PC-9 (cell line): ENCODE measurements at places on chromosomes 1 and 21. TPM values are rescaled to one million over a fixed set of nuclear protein-coding genes. Genes with fewer than 3 reads are reported as not detected.
A peak's percentile ranks its signal among the peaks of the same experiment; 100 is the strongest.

- no peak for DNase-seq
Observed at GRCh38 chr21:36747815-36748383, 49.0 kb downstream of the SIM2 start.

GRCh38 chr21:21860888-21861287 lies 862.7 kb downstream of the NCAM2 start:
- DNase-seq = no peak

DNA sequence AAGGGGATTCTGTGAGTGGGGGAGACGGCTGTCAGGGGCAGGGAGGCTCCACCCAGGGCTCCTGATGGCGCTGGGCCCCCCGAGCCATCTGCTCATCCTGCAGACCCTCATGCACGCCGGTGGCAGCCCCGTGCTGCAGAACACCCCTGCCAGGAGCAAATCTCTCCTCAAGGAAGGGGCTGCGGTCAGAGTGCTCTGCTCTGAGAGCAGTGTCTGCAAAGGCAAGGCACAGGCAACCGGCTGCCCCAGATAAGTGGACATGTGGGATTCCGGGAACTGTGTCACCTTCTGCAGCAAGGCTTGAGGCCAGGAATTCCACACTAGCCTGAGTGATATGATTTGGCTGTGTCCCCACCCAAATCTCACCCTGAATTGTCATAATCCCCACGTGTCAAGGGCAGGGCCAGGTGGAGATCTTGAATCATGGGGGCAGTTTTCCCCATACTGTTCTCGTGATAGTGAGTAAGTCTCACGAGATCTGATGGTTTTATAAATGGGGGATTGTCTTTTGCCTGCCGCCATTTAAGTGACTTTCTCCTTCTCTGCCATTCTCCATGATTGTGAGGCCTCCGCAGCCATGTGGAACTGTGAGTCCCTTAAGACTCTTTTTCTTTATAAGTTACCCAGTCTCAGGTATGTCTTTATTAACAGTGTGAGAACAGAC lies 101.0 kb downstream of the PDE9A start:
- no peak for DNase-seq

GRCh38 chr1:150551051-150551783 lies 2.0 kb downstream of the ADAMTSL4 start:
- DNase-seq = no peak

- no peak for DNase-seq
Observed at GRCh38 chr1:100927276-100927675, 31.4 kb downstream of the SLC30A7 start.

DNA sequence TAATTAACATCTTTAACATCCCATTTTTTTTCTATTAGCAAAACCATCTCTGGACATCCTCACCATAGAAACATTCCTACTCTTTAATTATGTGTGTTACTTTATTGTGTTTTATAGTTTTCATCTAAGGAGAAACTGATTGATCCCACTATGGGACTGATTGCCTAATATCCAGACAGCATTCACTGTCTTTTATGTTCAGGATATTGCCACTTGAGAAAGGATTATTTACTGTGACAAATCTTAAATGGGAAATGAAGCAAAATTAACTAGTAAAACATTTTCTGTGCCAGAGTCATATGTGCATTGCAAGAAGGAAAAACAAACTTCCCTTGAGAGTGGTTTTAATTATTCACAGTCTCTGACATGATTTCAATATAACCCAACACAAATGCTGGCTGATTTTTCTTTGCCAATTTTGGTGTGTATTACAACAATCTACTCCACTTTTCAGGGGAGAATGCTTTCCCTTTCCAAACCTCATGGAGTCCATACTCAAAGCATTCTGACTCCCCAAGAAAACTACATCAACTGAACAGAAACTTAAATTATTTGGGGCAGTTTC lies 15.8 kb upstream of the RGS13 start:
- DNase-seq = no peak

DNA sequence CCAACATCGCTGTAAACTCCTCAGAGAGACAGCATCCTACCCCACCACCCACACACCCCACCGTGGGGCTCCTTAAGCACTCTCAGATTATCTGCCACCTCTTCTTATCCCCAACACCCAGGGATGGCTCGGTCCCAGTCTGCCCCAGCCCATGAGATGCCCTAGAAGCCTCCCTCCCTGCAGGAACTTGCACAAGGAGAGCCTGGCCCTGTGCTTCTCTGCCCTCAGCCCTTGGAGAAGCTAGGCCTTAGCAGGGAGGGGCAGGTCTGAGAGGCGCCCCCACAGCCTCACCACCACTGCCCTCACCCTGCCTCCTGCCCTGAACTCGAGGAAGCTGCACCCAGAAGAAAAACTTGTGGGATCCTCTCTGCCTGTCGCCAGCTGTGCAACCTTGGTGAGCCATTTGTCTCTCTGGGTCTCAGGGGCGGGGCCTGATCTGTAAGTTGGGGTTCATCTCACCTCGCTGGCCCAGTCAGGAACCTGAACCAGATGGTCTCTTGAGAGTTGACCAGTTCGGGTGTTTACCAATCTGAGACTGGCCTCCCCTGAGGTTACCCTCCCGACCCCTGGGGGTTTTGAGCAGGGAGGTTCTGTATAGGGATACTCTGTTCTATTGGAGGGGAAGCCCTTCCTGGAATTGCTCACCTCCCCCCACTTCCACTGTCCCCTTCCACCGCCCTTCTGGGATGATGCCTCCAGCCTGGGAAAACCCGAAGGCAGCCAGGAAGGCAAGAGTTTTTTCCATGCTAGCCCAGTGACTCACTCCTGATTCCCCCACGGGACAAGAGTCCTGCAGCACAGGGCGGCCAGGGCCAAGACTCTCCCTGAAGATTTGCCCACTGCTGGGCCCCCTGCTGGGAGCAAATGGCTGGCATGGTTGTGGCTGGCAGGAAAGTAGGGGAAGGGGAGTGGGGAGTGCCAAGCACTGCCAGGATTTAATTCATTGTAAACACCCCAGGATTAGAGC lies at the start of gene S100A3:
Gene S100A3, minus strand, starts transcription at position 537 of the 967 bp plus-strand sequence. CDS start 773 bp downstream, outside the sequence.
- peak; percentile 62 for DNase-seq

- no peak for DNase-seq
Observed at GRCh38 chr1:88983791-88984559, 8.5 kb downstream of the KYAT3 start.

DNA sequence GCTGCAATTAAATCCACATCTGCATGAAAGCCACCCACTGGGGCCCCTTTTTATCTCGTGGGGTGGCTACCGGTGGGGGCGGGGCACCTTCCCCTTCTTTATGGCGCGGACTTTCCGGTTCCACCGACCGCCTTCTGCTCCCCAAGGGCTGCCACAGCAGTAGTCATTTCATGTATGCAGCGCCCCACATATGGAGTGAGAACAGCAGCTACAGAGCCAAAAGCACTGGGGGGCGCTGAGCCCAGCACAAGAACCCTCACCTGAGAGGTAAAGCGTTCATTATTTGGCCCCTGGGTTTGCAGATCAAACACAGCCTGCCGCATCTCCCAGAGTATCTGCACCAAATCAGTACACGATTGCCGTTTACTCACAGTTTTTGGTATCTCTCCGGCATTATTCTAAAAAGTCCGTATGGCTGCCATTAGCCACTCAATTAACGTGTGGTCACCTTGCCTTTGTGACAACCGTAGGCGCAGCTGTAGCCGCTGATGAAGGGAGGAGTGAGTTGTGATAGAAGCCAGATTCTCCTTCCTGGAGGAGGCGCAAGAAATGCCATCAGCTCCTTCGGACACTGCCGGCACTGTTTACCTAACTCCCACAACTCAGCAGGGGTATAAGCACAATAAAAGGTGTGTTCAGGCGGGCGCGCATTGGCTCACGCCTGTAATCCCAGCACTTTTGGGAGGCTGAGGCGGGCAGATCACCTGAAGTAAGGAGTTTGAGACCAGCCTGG lies 30.4 kb upstream of the CR2 start:
- DNase-seq = no peak

DNA sequence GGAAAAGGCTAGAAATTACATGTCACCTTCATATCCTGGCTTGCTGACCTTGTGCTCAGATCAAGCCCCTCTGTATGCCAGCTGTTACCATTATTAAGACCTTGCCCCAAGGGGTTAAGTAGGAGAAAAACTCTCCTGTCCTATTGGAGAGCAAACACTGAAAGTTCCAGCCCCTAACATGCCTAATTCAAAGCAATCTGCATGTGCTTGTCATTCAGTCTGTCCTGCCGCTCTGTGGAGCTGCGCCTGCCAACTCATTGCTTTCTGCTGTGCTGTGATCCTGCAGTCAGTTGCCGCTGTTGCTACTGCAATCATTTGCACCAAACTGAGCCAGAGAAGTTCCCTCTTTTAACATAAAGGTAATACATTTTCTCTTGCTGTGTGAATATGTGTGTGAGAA lies 113.4 kb downstream of the DISP1 start:
- no peak for DNase-seq

- no peak for DNase-seq
Observed at GRCh38 chr1:42085596-42085995, 67.6 kb upstream of the GUCA2B start.

GRCh38 chr1:101728029-101728428 lies 268.7 kb downstream of the OLFM3 start:
- no peak for DNase-seq

GRCh38 chr1:30759718-30760281 lies 2.2 kb upstream of the LAPTM5 start:
- no peak for DNase-seq

DNA sequence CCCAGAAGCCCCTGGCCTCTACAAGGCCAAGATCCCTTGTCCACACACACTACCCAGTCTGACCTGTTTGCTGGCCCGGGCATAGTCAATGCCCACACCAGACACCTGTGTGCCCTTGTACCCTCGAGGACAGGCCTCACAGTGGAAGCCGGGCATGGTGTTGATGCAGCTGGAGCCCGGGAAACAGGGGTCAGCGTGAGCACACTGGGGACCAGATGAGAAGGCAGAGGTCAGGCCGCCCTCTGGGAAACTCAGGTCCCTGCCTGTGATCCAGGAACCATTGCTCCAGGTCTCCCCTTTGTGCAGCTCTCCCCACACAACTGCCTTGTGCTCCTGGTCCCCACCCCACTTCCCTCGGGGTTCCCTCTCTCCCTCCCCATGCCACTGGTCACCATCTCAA lies 5.5 kb downstream of the THBS3 start:
- DNase-seq = no peak

DNA sequence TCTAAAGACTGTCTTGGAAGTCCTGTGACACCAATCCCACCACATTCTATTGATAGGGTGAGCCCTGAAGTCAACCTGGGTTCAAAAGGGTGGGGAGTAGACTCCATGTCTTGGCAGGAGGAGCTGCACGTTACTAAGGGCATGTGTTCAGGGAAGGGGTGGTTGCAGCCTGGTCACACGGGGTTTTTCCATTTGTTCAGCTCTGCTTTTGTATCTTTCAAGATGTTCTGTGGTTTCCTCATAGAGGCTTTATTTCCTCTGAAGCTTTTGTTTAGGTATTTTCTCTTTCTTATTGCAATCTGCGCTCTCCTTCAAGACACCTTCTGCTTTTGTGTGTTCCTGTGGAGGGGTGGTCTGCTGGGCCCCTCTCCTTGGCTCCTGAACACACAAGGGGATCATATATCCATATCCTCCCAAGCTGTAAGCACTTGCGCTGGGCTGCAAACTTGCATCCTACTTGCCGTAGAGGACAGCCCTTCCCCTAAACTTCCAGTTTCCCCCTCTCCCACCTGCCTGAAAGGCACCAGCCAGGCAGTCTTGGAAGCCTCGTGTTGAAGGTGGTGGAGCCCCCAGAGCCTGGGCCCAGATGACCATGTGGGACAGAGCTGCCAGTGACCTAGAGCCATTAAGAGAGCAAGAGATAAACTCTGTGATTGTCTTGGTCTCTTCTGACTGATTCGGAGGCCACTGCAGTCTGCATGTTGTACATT lies 62.5 kb upstream of the TRAPPC10 start:
- no peak for DNase-seq

DNA sequence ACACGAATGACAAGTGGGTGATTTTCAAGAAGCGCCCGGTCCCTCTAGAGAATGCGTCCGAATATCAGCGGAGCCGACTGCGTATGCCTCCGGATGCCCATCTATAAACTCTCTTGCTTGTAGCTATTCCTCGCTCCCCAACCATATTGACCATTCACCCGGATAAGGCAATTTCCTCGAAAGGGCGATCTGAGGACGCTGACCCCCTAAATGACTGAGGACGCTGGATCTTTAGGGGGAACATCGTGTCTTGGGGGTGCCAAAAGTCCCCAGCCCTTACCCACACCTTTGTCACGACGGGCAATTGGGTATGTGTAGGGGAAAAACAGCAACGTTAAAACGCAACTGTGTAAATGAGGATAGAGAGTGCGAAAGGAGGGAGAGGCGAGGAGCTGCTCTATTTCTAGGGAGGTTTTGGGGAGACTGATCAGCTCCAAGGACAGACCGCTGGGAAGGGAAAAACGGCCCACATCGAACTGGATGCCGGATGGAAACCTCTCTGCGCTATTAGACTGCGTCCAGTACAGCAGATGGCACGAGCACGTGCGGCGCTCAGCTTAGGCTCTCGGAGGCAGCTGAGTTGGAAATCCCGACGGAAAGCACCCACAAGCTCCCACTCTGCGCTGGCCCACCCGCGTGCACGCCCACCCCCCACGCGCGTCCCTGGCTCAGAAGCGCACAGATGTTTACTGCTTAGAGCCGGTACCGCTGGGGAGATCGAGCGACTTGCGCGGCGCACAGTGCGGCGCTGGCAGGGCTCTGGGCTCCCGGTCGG lies 2.9 kb upstream of the PRRX1 start:
- no peak for DNase-seq

DNA sequence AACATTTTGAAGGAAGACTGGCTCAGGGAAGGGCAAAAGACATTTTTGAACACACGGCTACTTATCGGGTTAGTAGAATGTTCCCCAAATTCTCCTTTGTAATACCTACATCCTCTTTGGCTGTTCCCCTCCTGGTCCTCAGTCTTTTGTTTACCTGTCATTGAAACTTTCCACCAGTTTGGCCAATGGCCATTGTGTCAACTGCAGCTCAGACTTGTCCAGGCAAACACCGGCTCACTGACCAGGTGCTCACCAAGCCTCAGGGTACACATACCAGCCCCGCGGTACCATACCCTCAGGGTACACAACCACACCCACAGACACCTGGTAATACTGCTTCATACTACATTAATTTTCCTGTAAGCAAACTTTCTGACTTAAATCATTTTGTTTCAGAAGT lies 84.8 kb upstream of the ZNF648 start:
- DNase-seq = peak; percentile 51

GRCh38 chr1:198575798-198576641 lies 35.5 kb upstream of the ATP6V1G3 start:
- no peak for DNase-seq

DNA sequence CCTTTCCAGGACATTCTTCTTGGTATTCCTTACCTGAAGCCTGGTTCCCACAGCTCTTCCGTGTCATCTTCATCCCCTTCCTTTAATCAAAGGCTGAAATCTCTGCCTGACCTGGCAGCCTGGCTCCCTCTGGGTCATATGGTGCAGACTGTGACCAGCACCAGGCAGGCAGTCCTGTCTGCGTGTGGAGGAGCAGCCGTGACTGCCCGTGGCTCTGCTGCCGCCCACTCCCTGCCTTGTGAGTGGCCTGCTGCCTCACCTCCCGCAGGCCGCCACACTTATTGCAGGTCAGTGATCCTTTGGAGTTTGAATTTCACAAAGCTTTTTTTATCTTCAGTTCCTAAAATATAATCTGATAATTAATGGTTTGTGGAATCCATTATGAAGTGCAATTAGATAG lies 36.2 kb upstream of the EPHA8 start:
- DNase-seq = no peak

C8B gene
- not detected in 2 replicates for total RNA-seq

OLFML3 gene
- total RNA-seq = 0.45 and 0.52 TPM in 2 replicates

LMOD1 gene
- total RNA-seq = 0.53 and 0.74 TPM in 2 replicates

NBPF10 gene
- 5.0 and 5.7 TPM in 2 replicates for total RNA-seq

RPL22 gene
- total RNA-seq = 408 and 447 TPM in 2 replicates

CBS gene
- total RNA-seq = 102 and 108 TPM in 2 replicates

ETV3L gene
- total RNA-seq = not detected in 2 replicates

FAM163A gene
- total RNA-seq = not detected in 2 replicates

CYP4A22 gene
- total RNA-seq = not detected in 2 replicates

FAM72C gene
- 1.3 and 1.7 TPM in 2 replicates for total RNA-seq

SLFNL1 gene
- total RNA-seq = 0.35 and 0.41 TPM in 2 replicates

CCDC27 gene
- total RNA-seq = not detected in 2 replicates

FMOD gene
- not detected in 2 replicates for total RNA-seq
